ENCODE measurements at places on chromosomes 1 and 21.

GRCh38 chr1:151934048-151934493 is 24.8 kb upstream of the THEM4 start:
- no peak for DNase-seq

DNA sequence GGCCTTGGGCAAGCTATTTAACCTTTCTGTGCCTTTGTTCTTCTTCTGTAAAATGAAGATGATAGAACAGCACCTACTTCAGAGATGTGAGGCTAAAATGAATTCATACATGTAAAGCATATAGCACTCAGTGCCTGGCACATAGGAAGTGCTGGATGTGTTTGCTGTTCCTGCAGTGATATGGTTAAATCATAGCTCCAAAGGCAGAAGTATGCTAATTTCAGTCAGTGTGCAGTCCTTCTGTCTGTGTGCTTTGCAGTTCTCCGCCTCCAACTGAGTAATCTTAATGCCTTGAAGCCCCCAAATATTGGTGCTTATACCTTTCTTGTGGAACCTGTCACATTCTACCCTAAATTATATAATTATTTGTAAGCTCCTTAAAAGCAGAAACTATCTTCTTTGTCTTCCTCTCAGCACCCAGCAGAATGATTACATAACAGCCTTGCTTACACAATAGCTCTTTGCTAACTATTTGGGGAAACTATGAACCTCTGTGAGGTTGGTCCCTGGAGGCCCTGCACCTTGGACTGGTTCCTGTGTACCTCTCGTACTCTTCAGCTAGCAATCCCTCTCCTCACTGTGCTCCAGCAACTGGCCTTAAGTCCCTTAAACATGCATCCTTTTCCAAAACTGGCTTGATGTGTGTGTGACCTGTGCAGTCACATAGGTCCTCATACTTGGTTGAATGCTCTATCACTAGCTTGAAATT is 57.0 kb upstream of the CACYBP start:
- no peak for DNase-seq

DNA sequence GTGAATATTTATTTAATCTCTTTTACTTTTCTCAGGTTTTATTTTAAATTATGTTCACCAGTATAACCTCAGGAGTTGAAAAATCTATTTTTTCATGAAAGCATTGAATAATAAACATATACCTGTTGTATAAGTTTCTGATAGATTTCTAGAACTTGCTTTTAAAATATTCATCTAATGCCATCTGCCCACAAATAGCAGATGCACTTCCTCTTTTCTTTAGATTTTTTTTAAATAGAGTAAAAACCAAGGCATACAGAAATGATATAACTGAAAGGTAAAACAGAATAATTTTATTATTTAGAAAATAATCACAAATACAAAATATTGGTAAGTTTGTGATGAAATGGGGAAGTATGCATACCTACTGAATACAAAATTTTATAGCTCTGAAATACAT is 130.7 kb upstream of the PRMT6 start:
- DNase-seq: no peak

DNA sequence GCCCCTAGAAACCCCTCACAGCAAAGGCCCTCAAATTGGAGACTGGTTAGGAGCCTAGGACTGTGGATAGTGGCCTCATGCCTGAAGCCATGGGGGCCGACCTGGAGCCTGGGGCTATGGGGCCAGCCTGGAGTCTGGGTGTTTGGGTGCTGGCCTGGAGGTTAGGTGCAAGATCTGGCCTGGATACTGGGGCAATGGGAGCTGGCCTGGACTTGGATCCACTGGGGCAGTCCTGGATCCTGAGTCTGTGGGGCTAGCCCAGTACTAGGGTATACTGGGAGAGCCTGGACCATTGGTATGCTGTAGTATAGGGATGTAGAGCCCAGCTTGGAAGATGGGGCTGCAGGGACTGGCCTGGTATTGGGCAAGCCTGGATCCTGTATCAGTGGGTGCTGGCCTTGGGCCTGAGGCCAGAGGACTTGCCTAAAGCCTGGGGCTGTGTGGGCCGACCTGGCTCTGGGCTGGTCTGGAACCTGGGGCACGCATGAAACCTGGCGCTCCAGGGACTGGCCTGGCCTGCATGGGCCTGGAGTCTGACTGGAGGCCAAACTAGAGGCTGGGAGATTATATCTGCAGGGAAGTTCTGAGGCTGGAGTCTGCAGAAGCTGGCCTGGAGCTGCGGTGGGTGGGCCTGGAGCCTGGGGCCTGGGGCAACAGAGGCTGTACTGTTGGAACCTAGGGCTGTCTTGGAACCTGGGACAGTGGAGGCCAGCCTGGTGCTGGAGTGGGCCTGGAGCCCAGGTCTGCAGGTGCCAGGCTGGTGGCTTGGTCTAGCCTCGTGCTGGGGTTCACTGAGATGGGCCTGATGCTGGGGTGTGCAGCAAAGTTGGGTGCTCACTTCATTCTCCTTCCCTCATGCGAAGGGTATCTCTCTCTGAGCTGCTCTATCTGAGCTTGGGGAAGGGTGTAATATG is 12.6 kb upstream of the DENND1B start:
- no peak for DNase-seq

All from breast epithelium (tissue), 4 donors.